ENCODE measurements at places on chromosomes 11 and 22. TPM values are rescaled to one million over a fixed set of nuclear protein-coding genes. Genes with fewer than 3 reads are reported as not detected.

The MS4A5 gene
- total RNA-seq = not detected

The RAB30 gene
- 8.9 TPM for total RNA-seq

- DNase-seq = no peak
These were observed 39.9 kb downstream of the GLYATL1 start for GRCh38 chr11:58979222-58979621.

GRCh38 chr11:66068154-66068821 is 1.8 kb upstream of the PACS1 start:
- DNase-seq = peak; percentile 83

- peak; percentile 4 for DNase-seq
These were observed 136.1 kb downstream of the TENM4 start for GRCh38 chr11:79304599-79305212.

DNA sequence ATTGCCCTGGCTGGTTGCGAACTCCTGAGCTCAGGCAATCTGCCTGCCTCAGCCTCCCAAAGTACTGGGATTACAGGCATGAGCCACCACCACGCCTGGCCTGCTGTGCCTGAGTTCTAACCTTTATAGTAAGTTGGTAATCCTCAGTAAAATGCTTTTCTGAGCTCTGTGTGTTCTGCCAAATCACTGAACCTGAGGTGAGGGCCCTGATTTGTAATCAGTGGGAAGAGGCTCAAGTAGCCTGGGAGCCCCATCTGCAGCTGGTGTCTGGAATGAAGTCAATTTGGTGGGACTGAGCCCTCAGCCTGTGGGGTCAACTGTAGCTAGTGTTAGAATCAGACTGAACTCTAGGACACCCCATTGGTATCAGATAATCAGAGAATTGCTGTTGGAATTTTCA is 72.6 kb upstream of the PARVG start:
- no peak for DNase-seq
